ENCODE measurements at places on chromosomes 1 and 21.

- no peak for DNase-seq
These were observed 8.7 kb upstream of the ZNF362 start for GRCh38 chr1:33247545-33247944.

DNA sequence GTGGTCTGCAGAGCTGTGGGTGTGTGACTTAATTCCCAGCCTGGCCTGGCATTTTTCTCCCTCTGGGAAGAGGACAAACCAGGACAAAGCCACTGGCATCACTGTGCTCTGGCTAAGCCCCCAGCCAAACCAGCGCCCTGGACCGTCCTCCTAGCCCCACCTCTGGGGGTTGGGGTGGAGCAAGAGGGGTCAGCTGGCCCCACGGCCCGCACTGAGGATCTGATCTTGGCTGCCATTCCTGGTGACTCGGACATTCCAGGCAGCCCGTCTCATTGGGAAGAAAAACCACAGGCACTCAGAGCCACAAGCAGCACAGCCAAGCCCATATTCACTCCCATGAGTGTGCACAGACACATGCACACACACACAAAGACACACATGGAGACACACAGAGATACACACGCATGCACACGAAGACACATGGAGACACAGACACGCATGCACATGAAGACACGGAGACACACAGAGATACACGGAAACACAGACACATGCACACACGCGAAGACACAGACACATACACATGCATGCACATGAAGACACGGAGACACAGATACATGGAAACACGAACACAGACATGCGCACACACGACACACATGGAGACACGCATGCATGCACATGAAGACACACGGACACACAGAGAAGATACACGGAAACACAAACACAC, 2.3 kb upstream of the MXRA8 start:
- no peak for DNase-seq

DNA sequence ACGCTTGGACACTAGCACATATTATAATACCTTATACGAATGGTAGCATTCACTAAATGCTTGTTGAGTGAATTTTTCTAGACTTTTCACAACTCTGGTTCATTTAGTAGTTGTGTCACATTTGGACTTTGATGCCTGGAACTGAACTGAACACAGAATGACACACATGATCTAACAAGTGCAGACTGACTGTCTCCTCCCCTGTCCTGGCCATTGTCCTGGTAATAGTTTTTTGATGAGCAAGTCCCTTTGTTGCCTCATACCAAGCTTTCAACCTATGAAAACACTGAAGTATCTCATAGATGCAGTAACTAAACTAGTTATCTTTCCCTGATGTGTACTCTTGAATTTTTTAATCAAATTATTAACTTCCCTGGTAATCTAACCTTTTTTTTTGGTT, 66.4 kb downstream of the LRRC8D start:
- DNase-seq, result no peak

DNA sequence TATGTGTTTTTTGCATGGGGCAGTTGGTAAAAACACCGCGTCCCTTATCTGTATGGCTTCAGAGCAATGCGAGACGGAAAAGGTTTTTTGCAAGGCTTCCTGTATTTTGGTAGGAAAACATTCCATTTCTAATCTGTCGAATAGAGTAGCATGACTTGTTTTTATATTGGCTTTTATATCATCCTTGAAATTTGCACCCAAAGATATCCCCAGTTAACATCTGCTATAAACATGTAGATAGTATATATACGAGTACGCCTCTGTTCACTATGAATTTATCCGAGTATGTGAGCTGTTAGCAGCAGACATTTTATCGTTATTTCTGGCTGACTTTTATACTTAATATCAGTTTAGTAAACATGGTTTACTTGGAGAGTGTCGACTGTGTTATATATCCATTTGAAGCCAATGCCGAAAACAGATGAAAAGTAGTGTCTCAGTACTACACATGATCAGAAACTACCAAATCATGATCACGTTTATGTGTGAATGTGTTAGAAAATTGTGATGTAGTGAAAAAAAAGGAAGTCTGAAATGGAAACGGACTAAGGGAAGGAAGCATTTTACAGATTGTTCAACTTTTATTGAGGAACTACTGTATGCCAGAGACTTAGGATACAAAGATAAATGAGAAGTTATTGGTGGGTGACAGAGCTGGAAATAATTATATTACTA, 1.0 kb downstream of the LEPR start:
- DNase-seq, result peak; percentile 23

DNA sequence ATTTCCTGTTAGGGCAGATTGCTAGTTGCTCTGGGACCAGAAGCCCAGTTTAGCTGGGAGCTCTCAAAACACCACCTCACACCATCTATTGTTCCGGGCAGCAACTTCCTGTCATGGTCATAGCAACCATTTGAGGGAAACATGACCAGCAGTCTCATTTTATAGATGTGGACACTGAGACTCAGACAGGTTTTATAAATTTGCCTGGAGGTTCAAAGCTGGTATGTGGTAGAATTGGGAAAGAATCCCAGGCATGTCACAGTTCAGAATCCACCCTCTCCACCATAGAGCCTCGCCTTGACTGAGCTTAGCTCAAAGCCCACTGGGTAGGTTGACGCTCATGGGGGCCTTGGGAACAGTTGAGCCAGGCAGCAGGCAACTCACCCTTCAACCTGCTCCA, 14.0 kb upstream of the TRIM67 start:
- DNase-seq, result no peak

DNA sequence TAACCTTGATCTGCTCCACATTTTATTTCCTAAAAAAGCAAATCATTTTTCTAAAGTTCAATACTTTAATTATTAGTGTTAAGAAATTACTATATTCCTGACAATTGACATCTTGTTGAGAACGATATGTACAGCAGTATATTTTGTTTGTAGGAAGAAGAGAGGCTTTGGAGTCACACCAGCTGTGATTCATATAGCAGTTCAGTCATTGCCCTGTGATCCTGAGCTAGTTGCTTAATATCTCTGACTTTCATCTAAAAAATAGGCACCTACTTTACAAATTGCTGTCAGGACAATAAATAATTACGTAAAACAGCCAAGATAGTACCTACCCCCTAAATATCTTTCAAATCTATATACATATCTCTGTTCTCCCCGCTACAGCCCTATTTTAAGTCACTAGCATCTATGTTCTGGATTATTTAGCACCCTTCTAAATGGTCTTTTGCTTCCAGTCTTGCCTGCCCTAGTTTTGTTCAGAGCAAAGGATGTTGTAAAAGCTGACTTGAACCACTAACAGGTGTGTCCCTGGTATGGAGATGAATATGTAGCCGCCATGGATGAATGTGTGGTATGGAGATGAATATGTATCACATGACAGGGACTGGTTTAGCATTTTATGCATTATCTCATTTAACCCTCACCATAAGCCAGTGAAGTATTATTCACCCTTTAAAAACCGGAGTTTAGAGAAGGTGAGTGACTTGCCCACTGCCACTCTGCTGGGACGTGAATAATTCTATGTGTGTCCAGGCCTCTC, 42.2 kb downstream of the RNF220 start:
- DNase-seq, result no peak

- no peak for DNase-seq
These were observed 9.4 kb downstream of the NPHP4 start for GRCh38 chr1:5982868-5983267.

DNA sequence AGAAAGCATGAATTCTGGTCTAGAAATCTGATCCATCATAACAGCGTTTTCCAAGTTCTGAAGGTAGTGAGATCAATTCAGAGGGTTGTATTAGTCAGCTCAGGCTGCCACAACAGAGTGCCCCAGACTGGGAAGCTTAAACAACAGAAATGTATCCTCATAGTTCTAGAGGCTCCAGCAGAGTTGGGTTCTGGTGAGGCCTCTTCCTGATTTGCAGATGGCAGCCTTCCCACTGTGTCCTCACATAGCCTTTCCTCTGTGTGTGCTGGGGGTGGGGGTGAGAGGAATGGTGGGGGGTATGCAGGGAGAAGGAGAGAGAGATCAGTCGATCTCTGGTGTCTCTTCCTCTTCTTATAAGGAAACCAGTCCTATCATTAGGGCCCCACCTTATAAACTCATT, 15.1 kb downstream of the ZBTB8B start:
- no peak for DNase-seq

DNA sequence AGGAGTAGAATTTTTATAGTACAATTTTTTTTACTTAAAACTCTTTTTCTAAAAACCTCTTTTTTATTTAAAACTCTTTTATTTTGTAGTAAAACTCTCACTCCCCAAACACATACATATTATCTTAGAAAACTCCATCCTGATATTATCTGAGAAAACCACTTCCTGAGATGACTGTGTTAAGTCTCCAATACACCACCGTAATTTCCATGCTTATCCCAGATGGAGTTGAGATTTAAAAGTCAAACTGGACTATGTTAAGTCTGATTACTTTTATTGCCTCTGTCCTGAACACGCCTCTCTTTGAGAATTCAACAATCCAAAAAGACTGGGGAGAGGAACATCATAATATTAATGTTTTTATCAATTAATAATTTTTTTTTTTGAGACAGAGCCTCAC, 3.7 kb downstream of the SEC16B start:
- no peak for DNase-seq

DNA sequence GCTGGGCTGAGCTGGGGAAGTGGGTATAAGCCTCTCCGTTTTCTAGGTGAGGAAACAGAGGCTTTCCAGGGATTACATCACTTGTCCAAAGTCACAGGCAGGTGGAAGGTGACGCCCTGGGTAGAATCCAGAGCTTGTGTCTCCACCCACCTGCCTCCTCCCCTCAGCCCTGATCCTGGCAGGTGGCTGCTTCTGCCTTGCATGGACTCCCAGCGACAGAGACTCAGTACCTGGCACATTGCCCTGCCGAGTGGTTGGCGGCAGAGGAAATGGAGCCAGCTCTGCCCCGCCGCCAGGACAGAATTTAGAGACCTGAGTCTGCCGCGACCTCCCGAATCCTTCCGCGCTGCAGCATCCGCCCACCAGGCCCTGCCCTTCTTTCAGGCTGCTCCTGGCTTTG, 2.1 kb downstream of the PLA2G2E start:
- peak; percentile 94 for DNase-seq

- no peak for DNase-seq
These were observed 18.1 kb downstream of the FGGY start for GRCh38 chr1:59314776-59315528.

GRCh38 chr1:93607814-93608186, 73.8 kb downstream of the BCAR3 start:
- DNase-seq, result no peak

DNA sequence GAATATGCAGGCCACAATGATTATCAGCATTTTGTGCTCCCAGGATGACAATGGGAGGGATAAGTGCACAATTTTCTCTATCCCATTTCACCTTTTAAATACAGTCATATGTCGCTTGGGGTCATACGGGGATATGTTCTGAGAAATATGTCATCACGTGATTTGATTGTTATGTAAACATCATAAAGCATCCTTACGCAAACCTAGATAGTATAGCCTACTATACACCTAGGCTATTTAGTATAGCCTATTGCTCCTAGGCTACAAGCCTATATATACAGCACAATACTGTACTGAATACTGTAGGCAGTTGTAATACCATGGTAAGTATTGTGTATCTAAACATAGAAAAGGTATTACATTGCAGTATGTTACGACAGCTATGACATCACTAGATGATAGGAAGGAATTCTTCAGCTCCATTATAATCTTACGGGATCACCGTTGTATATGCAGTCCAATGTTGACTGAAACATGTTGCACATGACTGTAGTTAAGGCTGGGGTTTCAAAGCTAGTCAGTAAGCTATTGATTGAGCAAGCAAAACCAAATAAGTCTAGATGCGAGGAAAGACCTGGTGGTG, 18.9 kb downstream of the RUSC1 start:
- DNase-seq, result no peak

DNA sequence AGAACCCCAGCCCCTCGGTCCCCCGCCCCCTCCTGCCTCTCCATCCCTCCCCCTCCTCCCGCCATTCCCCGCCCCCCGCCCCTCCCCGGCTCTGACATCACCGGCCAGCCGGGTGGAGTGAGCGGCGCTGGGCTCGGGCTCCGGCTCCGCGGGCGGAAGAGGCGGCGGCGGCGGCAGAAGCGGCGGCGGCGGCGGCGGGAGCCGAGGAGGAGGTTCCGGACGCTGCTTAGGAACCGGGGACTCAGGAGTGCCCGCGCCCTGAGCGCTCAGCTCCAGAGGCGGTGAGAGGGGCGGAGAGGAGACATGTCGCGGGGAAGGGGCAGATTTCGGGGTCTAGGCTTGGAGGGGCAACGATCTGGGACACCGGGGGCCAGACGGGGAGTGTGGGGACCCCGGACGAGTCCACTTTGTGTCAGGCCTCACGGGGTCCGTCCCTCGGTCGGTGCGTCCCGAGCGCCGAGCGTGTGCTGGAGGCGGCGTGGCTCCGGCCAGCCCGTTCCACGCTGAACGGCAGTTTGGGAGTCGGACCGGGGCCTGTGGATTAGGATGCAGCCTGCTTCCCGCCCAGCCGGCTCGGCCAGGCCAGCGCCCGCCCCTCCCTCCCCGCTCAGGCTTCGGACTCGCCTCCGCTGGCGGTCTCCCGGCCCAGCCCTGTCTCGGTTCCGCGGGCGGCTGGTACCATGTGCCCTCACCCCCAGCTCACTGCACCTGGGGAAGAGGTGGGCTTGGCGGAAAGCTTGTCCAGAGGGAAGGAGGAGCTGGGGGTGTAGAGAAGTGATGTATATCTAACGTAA, at the start of gene PEA15:
TSS of gene PEA15 (plus strand) at position 143 of the 794 bp plus-strand sequence. CDS start 6,161 bp downstream, outside the sequence.
- peak; percentile 81 for DNase-seq

DNA sequence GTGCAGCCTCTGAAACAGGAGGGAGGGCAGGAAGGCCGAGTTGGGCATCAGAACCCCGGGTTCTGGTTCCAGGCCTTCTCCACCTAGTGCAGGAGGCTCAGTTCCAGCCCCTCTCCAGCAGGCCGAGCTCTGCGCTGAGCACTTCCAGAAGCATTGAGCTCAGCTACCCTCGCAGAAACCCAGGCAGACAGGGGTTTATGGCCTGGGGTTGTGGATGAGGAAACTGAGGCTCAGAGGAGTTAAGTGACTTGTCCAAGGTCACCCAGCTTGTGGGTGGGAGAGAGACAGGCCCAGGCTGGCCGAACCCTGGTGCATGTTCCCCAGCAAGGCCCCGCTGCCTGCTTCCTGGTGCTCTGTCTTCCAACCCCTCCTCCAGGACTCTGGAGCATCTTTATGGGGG, 348.9 kb downstream of the PTPRU start:
- DNase-seq, result no peak

GRCh38 chr1:185862235-185862634, 128.0 kb downstream of the HMCN1 start:
- DNase-seq, result no peak

- no peak for DNase-seq
These were observed 10.8 kb upstream of the SMIM12 start for GRCh38 chr1:34870395-34870794.
